ENCODE measurements at places on chromosomes 4 and X.

DNA sequence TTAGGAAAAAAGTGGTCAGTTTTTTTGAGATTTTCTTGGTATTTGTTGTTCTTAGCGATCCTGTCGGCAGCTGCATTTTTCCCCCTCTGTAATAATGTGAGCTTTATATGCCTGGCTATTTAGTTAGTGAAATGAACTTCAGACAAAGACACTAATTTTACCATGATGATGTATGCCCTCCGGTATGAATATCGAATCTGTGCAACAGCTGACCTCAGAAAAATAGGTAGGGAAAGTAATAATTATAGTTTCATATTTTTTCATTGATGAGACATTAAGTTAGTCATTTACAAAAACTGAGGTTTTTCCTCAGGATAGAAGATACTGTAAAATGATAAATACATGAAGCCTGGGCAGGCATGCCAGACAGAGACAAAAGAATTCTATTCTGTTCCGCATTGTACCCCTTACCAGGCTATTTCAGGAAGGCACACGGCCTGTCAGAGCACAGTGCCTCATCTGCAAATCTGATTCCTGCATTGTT lies 155.8 kb downstream of the SHROOM3 start:
- DNase-seq: no peak

DNA sequence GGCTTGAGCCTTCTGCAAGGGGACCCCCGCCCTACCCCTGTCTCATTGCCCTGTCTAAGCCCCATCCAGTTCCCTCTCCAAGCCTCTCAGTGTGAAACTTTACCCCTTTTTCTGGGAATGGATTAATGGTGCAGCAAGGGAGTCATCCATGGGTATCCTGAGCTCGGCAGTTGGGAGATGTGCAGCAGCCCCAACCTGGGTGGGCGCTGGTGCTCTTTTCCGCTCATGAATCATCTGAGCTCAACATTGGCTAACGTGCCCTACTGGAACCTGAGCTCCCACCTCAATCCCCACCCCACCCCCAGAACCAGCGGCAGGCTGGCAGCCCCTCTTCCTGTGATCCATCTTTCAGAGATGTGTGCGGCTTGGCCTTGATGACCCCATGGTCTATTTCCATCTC lies 130.3 kb upstream of the MSX1 start:
- DNase-seq: no peak

DNA sequence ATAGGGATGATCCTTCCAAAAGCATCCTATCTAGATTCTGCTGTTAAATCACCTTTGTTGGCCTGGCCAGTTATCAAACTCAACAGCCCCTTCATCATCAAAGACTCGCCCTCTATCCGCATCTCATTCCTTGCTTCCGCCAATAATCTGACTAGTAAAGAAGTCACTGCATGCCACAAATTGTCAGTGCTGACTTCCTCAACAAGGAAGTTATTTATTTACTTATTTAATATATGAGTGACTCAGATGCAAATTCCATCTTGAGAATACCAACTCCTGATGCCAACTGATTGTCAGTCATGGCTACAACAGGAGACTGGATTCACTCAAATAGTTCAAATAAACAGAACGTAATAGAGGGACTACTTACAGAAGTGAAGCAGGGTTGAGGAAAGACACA lies 283.8 kb downstream of the TRIML1 start:
- DNase-seq: no peak

GRCh38 chr4:22522706-22523501 lies 7.0 kb upstream of the ADGRA3 start:
- DNase-seq: no peak

DNA sequence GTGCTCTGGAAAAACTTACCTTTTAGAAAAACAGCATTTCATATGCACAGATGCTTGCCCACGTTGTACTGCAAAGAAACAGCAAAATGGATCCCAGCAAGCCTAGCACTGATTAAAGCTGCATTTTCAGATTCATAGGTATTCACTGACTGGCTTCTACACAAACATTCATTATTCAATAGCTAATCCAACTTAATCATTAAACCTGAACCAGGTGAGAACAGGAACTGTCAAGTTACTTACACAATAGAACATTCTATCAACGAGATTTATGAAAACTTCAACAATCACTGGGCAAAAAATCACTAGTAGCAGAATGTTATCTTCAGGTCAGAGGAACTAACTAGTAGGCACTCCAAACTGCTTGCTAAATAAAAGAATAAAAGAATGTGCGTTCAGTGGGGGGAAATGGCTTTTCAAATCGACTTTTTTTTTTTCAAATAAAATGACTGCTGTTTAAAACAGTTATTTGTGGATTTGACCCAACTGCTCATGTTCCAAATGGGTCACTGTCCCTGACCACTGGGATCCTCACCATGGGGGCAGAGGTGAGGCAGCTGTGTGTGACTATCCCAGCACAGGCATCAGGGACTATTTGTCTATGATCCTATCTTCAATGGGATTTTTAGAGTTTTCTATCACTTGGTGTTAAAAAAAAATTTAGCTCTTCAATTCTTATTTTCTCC lies 42.3 kb downstream of the STX18 start:
- DNase-seq: no peak

GRCh38 chr4:105605493-105605892 lies 53.1 kb downstream of the ARHGEF38 start:
- DNase-seq: no peak

DNA sequence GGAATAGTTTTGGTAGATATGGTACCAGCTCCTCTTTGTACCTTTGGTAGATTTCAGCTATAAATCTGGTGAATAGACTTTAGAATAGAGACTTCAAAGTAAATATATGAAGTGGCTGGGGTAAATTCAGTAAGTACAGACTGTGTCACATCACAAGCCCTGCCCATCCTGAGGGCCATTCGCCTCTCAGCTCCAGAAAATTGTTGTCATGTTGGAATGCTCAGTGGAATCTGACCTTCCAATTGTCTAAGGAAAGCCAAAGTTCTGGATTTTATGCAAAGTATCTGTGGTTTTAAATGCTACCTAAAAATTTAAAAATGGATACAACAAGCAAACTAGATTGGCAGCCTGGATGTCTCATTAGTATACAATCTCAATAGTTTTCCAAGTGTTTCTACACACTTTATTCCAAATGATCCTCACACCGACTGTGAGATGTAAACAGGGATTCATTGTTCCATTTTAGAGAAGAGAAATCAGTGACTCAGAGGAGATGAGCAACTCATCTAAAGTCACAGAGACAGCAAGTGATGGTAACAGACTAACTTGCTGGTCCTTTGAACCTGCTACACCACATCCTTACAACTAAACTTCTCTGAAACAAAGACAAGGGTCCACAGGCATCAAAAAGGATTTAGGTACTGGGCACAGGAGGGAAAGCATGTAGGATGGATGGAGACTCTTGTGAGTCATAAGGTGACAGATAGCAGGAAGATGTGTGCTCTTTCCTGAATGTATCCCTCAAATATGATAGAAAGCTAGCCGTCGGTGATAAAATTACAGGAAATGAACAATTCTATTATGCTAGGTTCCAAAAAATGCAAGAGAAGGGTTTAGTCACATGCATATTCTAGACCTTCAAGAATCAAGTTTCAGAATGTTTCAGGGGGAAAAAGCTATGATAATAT lies 127.3 kb downstream of the ATP10D start:
- no peak for DNase-seq

GRCh38 chr4:8706216-8707044 lies 113.9 kb downstream of the CPZ start:
- DNase-seq: no peak

Measured in right lung (tissue), 10 donors.